ENCODE measurements at places on chromosomes 2 and 18.

GRCh38 chr2:195535911-195536522 is 121.0 kb upstream of the SLC39A10 start:
- peak; percentile 80 for DNase-seq

- no peak for DNase-seq
Measured at GRCh38 chr2:239330836-239331235, 70.0 kb downstream of the HDAC4 start.

DNA sequence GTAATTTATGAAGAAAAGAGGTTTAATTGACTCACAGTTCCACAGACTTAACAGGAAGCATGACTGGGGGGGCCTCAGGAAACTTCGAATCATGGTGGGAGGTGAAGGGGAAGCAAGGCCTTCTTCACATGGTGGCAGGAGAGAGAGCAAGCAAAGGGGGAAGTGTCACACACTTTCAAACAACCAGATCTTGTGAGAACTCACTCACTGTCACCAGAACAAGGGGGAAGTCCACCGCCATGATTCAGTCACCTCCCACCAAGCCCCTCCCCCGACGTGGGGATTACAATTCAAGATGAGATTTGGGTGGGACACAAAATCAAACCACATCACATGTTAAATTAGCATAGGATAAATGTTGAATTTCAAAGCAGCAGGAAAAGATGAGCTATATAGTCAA is 56.2 kb downstream of the STRADB start:
- peak; percentile 20 for DNase-seq

DNA sequence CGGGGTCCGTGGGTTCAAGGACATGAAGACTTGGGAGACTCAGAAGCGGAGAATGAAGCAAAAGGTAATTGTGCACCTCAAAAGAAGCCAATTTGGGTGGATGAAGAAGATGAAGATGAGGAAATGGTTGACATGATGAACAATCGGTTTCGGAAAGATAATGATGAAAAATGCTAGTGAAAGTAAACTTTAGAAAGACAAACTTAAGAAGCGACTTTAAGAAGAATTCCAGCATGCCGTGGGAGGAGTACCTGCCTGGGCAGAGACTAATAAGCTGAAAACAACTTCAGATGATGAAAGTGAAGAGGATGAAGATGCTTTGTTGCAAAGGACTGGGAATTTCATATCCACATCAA is 43.5 kb downstream of the PSTPIP2 start:
- no peak for DNase-seq

GRCh38 chr2:190649798-190650390 is 1.0 kb downstream of the NAB1 start:
- no peak for DNase-seq

DNA sequence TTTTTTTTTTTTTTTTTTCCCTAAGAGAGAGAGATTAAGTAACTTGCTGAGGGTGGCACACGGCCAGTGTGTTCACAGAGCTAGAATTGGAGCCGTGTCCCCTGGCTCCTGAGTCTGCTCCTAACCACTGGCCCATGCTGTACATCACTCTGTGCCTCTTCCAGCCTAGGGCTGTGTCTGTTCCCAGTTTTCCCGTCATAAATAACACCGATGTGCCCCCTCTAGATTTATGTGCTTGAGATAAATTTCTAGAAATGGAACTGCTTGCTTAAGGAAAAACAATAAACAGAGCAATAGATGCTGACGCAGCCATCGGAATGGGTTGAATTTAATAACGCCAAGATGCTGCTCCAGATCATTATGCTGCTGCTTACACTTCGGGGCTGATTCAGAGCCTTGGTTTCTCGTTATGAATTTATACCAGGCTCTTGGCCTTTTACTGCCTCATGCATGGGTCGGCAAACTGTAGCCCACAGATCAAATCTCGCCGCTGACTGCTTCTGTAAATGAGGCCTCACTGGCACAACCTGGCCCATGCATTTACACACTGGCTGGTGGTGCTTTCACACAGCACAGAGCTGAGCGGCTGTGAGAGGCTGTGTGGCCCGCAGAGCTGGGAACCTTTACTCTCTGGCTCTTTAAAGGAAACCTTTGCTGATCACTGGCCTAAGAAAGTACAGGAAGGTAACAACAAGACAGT is 58.1 kb downstream of the NDUFA10 start:
- DNase-seq: no peak

- DNase-seq: no peak
Measured at GRCh38 chr18:10029711-10030110, 115.9 kb downstream of the VAPA start.

GRCh38 chr2:14577843-14578242 is 54.7 kb upstream of the LRATD1 start:
- no peak for DNase-seq

DNA sequence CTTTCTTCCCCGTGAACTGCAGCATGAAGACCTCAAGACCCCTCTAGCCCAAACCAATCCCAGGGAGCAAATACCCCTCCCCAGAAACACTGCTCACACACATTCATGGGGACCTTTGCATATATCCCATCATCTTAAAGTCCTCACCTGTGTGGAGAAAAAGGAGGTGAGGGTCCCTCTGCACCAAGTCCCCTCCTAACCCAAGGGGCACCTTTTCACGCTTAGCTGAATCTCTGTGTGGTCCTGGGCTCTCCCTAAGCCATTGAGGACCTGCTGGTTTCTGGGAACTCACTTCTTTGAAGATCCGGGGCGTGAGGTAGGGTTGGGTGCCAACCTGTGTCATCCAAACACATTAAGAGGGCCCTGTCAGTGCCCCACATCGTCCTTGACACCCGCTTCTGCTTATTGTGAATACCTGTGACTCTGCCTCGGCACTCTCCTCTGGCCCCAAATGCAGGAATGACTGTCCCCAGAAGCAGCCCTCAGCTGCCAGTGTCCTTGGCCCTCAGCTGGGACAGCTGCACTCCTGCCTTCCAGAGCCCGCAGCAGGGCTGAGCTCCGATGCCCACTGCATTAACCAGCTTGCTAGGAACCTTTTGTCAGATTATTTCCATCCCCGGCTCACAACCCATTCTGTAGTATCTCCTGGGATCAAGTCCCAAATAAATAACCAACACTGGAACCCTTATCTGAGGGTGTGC is 41.3 kb upstream of the ITM2C start:
- DNase-seq: no peak

GRCh38 chr2:237154884-237155851 is 69.5 kb downstream of the COPS8 start:
- DNase-seq: peak; percentile 62

DNA sequence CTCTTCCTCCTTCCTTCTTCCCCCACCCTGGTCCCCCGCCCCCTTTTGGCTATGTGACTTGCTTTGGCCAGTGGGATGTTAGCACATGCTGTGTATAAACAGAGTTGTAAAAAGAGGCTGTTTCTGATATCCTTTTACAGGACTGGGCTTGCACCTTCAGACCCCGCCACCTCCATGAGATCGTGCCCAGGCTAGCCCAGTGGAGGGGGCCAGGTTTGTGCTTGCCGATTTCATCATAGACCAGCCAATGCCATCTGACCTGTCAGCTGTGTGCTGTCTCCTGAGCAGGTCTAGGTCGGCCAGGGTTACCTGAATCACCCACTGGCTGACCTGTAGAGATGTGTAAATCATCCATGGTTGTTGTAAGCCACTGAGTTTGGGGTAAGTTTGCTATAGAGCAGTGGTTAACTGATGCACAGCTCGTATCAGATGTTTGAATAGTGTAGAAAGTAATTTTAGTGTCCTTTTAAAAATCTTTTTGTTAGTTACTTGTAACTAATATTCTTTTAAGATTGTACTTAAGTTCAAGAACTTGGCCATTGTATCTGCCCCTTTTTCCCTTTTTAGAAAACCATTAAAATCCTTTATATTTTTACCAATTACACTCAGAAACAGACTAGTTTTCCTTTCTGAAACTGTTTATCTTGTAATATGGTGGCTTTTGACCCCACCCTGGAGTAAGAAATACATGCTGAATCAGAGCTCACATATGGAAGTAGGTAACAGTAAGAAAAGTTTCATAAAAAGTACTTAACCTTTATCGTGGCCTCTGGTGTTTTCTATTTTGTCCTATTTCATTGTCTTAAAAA is 122.0 kb upstream of the MGAT5 start:
- no peak for DNase-seq

DNA sequence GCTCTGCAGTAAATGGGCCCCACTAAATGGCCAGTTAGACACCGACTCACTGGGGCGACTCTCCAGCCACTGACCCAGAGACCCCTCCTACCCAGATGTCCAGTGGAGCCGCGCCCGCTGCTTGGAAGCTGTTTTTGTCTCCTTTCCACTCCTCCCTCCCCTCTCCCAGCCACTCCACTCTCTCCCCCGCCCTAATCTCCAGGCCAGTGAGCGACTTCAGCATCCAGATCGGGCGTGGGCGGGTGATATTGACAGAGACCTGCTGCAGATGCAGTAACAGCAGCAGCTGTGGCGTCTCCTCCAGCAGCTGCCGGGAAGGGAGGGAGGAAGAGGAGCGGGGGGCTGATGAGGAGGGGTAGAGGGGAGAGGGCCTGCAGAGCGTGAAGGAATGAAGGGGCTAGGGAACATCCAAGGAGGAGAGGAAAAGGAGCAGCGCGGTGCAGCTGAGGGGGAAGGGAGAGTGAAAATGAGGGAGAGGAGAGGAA is at the start of gene SCN7A:
Gene SCN7A, minus strand, starts transcription at position 110 of the 485 bp plus-strand sequence. CDS start 16,553 bp downstream, outside the sequence.
- no peak for DNase-seq

DNA sequence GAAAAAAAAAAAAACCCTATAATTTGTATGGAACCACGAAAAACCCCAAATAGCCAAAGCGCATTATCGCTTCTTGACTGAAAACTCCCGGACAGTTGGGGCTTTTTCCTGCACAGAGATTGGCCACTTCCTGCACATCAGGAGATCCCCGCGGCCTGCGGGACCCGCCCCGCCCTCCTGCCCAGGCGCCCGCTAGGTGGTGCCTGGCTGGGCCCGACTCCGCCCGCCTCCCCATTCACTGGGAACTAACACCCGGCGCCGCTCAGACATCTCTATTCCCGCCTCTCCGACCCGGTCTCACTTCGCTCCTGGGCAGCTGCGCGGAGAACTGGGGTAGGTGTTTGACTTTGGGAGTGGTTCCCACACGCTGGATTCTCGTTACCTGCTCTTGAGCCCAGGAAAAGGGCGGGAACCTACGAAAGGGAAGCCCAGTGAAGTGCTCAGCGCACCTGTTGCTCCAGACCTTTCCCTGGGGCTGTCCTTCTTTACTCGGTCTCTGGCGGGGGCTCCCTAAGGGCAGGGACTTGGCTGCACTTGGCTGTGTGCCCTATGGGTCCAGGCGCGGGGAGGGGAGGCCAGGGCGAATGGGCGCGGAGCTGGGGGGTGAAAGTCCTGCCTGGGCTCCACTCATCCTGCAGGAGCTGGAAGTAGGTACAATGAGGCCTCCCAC is at the start of gene HMSD:
Gene HMSD, plus strand, starts transcription at position 234 of the 670 bp plus-strand sequence. CDS start 4,155 bp downstream, outside the sequence.
- DNase-seq: peak; percentile 66

DNA sequence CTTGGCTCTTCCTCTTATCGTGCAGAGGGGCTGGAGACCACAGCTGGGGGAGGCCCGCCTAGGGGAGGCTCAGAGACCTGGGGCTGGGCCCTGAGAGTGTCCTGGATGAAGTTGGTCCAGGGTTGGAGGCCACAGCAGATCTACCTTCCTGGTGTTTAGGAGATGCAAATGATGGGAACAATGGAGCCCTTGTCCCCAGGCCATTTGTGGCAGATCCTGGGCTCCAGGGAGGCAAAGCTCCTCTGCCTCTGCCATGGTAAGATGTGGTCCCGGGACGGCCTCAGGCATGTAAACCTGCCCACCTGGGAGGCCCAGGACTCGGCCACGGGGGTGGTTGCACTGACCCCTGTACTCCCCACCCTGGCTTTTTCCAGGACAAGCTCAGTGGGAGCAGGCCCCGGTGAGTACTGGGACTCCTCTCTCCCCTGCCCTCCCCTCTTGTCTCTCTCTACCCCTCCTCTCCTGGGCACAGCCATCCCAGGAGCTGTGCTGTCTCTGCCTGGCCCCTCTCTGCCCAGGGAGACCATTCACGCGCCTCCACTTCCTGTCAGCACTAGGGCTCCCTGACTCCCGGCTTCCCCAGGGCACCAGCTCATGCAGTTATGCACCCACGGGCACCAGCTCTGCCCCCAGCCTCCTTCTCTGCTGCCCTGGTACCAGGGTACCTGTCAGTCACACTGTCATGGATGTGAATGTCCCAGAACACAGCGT is 10.9 kb downstream of the SH2D6 start:
- DNase-seq: no peak

DNA sequence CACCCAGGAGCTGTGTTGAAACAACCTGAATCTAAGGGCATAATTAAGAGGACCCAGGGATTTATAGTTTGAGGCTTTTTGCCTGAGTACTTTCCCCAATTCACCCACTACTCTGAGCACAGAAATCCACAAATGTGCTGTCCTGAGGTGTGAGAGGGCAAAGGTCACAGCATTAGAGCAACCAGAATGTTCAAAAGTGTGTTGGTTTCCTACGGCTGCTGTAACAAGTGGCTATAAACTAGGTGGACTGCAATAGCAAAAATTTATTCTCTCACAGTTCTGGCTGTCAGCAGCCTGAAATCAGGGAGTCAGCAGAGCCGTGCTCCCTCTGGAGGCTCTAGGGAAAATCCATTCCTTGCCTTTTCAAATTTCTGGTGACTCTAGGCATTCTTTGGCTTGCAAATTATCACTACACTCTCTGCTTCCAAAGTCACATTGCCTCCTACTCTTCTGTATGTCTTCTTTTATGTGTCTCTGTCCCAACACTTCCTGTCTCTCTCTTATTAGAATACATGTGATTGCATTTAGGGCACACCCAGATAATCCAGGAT is 91.4 kb upstream of the TACR1 start:
- no peak for DNase-seq

- no peak for DNase-seq
Measured at GRCh38 chr2:40511661-40512213, 59.8 kb upstream of the SLC8A1 start.

DNA sequence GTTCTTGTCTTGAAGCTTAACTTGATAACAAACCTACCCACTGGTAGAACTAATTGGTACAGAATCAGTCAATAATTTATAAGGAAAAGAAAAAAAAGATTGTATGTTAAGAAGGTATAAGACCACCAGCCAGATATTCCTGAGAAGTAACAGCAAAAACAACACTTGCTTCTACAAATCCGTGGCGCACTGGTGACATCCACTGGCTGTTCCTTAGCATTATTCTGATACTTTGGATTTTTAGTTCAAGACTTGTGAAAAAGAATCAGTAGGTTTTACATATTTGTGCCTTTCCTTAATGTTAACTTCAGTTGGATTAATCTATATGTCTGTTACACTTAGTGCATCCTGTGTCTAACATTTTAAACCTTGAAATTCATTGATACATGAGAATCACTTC is 141.8 kb downstream of the GRB14 start:
- DNase-seq: no peak

GRCh38 chr2:13818002-13818401 is 814.5 kb upstream of the LRATD1 start:
- no peak for DNase-seq

- DNase-seq: no peak
Measured at GRCh38 chr2:172930871-172931255, 144.8 kb upstream of the MAP3K20 start.

DNA sequence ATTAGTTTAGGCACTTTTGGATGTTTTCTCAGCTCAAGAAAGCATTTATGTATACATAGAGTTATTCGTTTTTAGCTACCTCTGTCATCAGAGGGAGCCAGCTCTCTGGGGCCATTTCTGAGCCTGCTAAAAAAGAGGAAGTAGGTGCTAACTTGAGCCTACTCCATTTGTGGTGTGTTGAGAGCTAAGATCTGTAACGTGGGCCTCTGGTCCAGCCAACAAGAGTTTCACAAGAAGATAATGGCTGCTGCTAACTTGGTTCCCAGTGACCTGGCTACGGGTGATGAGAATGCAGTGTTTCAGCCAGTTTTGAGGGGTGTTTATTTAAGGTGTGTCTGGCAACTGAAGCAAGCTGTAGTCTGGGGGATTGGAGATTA is 182.5 kb downstream of the PRKCE start:
- no peak for DNase-seq

GRCh38 chr2:203437511-203437910 is 97.6 kb downstream of the RAPH1 start:
- DNase-seq: no peak
